Esophagus muscularis mucosa (tissue), 4 donors: ENCODE measurements at places on chromosomes 4 and X. TPM values are rescaled to one million over a fixed set of nuclear protein-coding genes. Genes with fewer than 3 reads are reported as not detected.

Gene VEGFD
- total RNA-seq, result 2.1 TPM

Gene GPAT3
- 3.9 TPM for total RNA-seq

Gene CPE
- 104 TPM for total RNA-seq

Gene GAGE1
- not detected for total RNA-seq

Gene C4orf50
- total RNA-seq, result 0.19 TPM

Gene ETNPPL
- total RNA-seq, result not detected

- H3K4me3 ChIP-seq, result no peak overlapping the region
- H3K27ac ChIP-seq, result no peak overlapping the region
- no peaks in the 10 kb centered on the region for H3K36me3 ChIP-seq
- H3K27me3 ChIP-seq, result no peaks in the 10 kb centered on the region
- peaks cover 61% of the 10 kb centered on the region for H3K4me1 ChIP-seq
Measured at GRCh38 chrX:69280933-69281332, 115.7 kb upstream of the PJA1 start.

DNA sequence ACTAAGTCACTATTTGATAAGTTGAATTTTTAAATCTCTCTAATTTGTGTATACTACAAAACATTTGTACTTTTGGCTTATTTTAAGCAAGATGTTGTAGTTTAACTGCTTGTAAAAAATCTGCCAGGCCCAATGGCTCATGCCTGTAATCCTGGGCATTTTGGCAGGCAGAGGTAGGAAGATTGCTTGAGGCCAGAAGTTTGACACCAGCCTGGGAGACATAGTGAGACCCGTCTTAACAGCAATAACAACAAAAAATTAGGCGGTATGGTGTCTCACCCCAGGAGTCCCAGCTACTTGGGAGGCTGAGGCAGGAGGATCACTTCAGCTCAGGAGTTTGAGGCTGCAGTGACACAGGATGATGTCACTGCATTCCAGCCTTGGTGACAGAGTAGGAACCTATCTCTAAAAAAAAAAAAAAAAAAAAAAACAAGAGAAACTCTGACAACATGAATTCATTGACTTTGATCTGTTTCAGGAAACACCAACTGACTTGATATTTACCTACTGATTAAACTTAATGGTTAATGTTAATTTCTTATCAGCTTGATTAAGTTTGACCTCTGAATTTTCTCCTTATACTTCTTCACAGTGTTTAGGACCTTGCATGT lies 8.9 kb downstream of the FHIP1A start:
- DNase-seq, result no peak
- H3K27me3 ChIP-seq, result no peaks in the 10 kb centered on the region
- no peaks in the 10 kb centered on the region for H3K4me1 ChIP-seq
- H3K27ac ChIP-seq, result no peak overlapping the region
- H3K36me3 ChIP-seq, result no peaks in the 10 kb centered on the region

DNA sequence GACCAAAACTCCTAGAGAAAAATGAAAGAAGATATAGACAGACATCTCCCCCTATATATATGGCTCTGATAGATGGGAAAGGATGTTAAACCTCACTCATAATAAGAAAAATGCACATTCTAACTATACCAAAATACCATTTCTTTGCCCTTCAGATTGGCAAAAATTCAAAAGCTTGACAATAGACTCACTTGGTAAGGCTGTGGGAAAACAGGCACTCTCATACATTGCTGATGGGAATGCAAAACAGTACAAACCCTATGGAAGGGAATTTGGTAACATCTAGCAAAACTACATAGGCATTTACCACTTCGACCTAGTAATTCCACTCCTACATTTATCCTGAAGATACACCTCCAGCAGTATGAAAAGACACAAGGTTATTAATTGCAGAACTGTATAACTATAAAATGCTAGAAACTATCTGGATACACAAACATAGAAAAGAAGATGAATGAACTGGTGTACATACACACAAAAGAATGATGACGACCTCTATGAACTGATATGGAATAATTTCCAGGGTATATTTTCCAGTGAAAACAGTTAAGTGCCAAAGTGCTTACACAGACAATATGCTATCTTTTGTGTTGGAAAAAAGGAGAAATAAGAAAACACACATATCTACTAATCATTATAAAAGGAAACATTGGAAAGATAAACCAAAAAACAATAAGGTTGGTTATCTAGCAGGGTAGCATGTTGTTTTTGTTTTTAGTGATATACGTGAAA lies 48.5 kb downstream of the WDFY3 start:
- no peaks in the 10 kb centered on the region for H3K36me3 ChIP-seq
- no peak overlapping the region for H3K4me3 ChIP-seq
- peaks cover 38% of the 10 kb centered on the region for H3K4me1 ChIP-seq
- DNase-seq, result no peak
- H3K27ac ChIP-seq, result no peak overlapping the region

- H3K36me3 ChIP-seq, result no peaks in the 10 kb centered on the region
- no peaks in the 10 kb centered on the region for H3K27me3 ChIP-seq
- H3K4me1 ChIP-seq, result peaks cover 38% of the 10 kb centered on the region
- H3K4me3 ChIP-seq, result peak overlapping the region; percentile 76
Measured at GRCh38 chr4:186726426-186727168, 2.9 kb upstream of the FAT1 start.

GRCh38 chr4:166816890-166817289 lies 417.4 kb downstream of the SPOCK3 start:
- no peaks in the 10 kb centered on the region for H3K36me3 ChIP-seq
- H3K27me3 ChIP-seq, result no peaks in the 10 kb centered on the region
- H3K27ac ChIP-seq, result no peak overlapping the region
- no peak overlapping the region for H3K4me3 ChIP-seq

DNA sequence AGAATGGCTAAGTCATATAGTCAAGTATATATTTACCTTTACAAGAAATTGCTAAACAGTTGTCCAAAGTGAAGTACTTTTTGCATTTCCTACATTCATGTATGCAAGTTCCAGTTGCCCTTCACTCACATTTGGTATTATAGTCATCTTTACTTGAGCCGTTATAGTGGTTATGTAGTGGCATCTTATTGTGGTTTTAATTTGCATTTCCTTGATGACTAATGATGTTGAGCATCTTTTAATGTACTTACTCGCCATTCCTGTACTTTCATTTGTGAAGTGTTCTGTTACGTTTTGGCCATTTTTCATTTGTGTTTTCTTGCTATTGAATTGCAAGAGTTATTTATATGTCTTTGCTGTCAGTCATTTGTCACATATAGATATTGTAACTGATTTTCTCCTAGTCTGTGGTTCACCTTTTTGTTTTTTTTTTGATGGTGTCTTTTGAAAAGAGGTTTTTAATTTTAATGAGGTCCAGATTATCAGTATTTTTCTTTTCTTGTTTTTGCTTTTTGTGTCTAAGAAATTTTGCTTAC lies 27.6 kb downstream of the ARFIP1 start:
- no peaks in the 10 kb centered on the region for H3K36me3 ChIP-seq
- no peaks in the 10 kb centered on the region for H3K27me3 ChIP-seq
- no peak for DNase-seq
- no peak overlapping the region for H3K27ac ChIP-seq
- peaks cover 7% of the 10 kb centered on the region for H3K4me1 ChIP-seq

DNA sequence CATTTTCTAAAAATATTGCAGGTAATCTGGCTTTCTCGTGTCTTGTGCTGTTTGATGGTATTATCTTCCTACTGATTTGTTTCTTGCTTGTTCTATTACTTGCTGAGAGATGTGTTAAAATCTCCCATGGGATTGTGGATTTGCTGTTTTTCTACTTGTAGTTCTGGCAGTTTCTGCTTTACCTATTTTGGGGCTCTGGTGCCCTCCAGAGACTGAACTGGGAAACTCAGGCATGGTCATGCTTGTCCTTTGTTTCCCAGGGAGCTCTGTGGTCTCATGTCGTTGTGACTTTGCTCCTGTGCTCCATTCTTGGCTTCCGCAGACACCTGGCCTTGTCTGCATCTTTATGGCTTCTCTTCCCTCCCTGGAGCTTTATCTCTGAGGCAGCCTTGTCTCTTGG lies 39.5 kb downstream of the NSD2 start:
- no peaks in the 10 kb centered on the region for H3K4me1 ChIP-seq
- H3K36me3 ChIP-seq, result peaks cover 23% of the 10 kb centered on the region
- no peaks in the 10 kb centered on the region for H3K27me3 ChIP-seq
- H3K4me3 ChIP-seq, result no peak overlapping the region
- H3K27ac ChIP-seq, result no peak overlapping the region
- DNase-seq, result no peak

DNA sequence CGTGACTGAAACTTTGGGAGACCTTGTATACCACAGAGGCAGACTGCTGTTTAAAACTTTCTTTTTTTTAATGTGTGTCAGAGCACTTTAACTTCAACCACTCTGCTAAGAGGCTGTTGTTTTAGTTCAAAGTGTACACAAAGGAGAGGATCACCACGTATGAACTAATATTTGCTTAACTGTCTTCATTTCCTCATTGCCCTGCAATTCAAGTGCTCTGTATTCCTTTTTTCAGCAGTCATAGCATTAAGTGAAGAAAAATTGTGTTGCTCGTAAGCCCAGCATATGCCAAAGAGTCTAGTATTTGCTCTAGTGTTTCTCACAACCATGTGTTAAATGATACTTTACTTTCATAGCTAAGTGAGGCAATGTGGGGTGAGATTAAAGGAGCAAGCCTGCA lies 63.0 kb upstream of the HHIP start:
- DNase-seq, result no peak
- H3K4me1 ChIP-seq, result no peaks in the 10 kb centered on the region
- H3K4me3 ChIP-seq, result no peak overlapping the region
- no peaks in the 10 kb centered on the region for H3K36me3 ChIP-seq
- H3K27me3 ChIP-seq, result no peaks in the 10 kb centered on the region
- H3K27ac ChIP-seq, result no peak overlapping the region

DNA sequence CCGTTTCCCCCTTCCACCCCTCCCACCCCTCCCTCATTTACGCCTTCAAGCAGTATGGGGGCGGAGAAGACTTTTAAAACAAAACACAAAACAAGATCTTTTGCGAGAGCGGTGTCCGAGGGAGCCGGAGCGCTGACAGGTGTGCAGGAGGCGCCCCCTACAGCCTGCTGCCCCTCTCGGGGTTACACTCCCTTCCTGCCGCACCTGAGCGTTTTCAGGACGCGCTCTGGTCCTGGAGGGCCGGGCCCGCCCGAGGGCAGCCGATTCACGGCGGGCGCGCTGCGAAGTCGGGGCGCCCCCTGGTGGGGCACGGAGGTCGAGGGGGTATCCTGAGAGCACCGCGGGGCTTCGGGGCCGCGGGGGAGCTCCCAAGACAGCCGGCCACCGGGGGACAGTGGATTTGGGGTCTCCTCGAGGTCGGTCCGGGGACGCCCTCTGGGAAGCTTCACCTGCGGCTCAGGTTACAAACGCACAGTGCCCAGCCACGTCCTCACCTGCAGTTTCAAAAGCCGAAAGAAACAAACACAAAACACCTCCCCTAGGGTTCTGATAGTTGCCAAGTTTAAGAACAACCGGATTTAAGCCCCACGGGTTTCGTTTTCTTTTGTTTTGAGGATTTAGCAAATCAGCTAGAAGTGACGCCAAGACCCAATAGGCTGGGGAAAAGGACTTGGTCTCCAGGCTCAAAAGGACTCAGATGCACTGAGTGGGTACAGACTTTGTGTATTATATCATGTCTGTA lies 8.0 kb upstream of the NEUROG2 start:
- DNase-seq, result no peak
- peaks cover 57% of the 10 kb centered on the region for H3K27me3 ChIP-seq
- no peak overlapping the region for H3K27ac ChIP-seq
- H3K4me1 ChIP-seq, result peaks cover 34% of the 10 kb centered on the region
- H3K36me3 ChIP-seq, result no peaks in the 10 kb centered on the region
- peak overlapping the region; percentile 42 for H3K4me3 ChIP-seq

DNA sequence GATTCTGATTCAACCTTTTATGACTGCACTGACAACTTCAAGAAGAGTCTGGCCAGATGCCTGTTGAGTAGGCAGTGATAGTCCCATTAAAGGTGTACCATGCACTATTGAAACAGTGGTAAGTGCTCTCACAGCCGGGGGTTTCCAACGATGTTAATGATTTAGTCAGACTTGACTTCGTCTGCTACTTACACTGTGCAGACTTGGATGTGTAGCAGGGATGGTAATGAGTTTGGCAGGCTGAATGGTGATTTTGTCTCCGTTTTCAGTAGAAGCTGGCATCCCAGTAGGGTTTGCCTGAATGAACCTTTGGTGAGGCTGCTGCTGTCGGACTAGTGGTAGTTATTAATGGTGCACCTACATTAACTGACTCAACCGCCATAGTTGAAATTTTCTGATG lies 52.0 kb upstream of the TMSB15B start:
- H3K36me3 ChIP-seq, result no peaks in the 10 kb centered on the region
- H3K4me3 ChIP-seq, result no peak overlapping the region
- no peaks in the 10 kb centered on the region for H3K4me1 ChIP-seq
- no peaks in the 10 kb centered on the region for H3K27me3 ChIP-seq

DNA sequence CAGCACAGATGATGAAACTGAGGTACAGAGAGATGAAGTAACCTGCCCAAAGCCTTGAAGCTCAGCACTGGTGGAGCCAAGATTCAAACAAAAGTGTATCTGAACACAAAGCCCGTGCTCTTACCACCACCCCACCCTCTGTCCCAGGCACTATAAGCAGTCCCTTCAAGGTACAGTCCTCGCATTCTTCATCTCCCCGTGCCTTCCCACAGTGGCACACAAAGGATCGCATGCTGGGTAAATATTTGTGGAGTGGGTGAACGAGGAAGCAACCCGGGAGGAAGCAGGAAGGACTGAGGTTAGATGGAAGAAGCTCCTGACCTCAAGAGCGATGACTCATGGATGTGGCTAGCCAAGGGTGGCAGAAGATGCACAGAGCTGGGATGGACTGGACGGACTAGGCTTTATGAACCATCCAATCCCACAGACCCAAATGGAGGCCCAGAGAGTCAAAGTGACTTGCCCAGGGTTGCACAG lies 18.4 kb downstream of the IQSEC2 start:
- no peaks in the 10 kb centered on the region for H3K27me3 ChIP-seq
- no peak overlapping the region for H3K4me3 ChIP-seq
- no peaks in the 10 kb centered on the region for H3K36me3 ChIP-seq
- no peak overlapping the region for H3K27ac ChIP-seq
- H3K4me1 ChIP-seq, result no peaks in the 10 kb centered on the region
- no peak for DNase-seq

- no peak for DNase-seq
- no peak overlapping the region for H3K4me3 ChIP-seq
- no peaks in the 10 kb centered on the region for H3K27me3 ChIP-seq
- no peaks in the 10 kb centered on the region for H3K36me3 ChIP-seq
- H3K4me1 ChIP-seq, result no peaks in the 10 kb centered on the region
Measured at GRCh38 chr4:34293459-34293858, 1950.9 kb downstream of the ARAP2 start.

DNA sequence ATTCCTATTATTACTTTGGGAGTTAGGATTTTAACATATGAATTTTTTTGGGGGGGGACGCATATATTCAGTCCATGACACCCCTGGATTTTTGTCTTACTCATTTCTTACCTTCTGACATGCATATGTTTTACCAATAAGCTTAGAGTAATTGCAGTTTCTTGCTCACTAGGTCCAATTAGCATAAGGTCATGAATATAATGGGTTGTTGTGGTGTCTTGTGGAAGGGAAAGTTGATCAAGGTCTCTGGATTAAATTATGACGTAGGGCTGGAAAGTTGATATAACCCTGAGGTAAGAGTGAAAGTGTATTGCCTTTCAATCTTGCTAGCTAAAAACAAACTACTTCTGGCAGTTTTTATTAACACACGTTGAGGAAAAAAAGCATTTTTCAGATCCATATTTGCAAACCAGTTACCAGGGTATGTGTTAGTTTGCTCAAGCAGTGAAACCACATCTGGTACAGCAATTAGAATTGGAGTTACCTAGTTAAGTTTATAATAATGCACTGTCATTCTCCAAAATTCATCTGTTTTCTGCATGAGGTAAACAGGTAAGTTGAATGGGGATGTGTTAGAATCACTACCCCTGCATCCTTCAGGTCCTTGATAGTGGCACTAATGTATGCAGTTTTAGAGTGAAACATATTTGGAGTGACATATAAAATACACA lies 32.0 kb downstream of the STIM2 start:
- H3K36me3 ChIP-seq, result no peaks in the 10 kb centered on the region
- H3K4me3 ChIP-seq, result no peak overlapping the region
- no peak overlapping the region for H3K27ac ChIP-seq
- H3K4me1 ChIP-seq, result no peaks in the 10 kb centered on the region
- DNase-seq, result no peak
